Globus pallidus (tissue), 1 donor: ENCODE measurements at places on chromosomes 3 and 15.

DNA sequence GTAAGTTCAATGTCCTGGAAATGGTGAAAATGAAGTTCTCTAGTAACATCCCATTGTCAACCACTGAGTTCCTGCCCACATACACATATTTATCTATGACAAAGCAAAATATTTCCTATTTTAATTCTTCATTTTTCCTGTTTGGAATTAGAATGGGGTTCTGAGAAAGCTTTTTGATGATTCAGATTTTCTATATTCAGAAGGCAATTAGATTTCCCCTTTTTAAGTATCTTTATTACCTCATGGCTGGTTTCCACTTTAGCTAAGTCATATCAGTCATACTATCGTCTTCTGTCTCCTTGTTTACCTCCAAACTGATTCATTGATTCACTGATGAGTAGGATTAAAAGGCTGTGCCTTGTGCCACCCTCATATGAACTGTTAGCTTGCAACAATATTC, 17.9 kb downstream of the ETFA start:
- no peak for DNase-seq

DNA sequence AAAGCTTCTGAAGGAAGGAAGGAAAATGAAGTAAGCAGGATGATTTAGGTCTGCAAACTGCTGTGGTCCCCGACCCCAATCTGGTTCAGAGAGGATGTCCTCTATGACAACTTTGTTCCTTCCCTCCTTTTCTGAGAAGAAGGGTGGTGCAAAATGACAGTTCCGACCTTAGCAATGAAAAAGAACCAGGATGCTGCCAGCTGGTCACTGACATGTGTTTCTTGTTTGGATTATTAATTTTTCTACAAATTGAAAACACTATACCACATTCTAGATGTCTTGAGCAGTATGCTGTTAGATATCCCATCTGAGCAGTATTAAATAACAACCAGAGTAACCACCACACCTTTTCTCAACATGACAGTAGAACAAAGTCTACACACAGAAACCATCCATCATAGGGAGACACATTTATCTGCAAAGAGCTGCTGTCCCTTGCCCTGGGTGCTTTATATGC, 27.5 kb downstream of the CDCP1 start:
- no peak for DNase-seq

- DNase-seq: no peak
Observed at GRCh38 chr3:171135549-171135948, 109.0 kb upstream of the SLC2A2 start.

GRCh38 chr15:71411538-71412482, 296.5 kb downstream of the THSD4 start:
- peak; percentile 11 for DNase-seq

DNA sequence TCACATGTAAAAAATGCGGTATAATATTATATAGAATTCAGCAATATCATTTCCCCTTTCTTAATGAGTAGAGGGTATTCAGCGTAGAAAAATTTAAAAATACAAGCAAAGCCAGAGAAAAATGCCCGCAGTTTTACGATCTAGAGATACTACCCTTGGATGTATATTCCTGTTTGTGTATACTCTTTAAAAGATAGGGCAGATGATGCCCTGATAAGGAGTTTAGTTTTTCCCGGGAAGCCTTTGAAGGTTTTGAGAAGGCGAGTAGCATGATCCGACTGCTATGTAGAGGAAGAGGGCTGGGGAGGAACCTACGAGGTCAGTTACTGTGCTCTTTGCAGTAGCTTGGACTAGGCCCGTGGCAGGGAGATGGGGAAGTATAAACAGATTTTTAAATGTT, 1.2 kb downstream of the YEATS2 start:
- DNase-seq: peak; percentile 60
